ENCODE measurements at places on chromosomes 16 and 17. TPM values are rescaled to one million over a fixed set of nuclear protein-coding genes. Genes with fewer than 3 reads are reported as not detected.
A peak's percentile ranks its signal among the peaks of the same experiment; 100 is the strongest.

DNA sequence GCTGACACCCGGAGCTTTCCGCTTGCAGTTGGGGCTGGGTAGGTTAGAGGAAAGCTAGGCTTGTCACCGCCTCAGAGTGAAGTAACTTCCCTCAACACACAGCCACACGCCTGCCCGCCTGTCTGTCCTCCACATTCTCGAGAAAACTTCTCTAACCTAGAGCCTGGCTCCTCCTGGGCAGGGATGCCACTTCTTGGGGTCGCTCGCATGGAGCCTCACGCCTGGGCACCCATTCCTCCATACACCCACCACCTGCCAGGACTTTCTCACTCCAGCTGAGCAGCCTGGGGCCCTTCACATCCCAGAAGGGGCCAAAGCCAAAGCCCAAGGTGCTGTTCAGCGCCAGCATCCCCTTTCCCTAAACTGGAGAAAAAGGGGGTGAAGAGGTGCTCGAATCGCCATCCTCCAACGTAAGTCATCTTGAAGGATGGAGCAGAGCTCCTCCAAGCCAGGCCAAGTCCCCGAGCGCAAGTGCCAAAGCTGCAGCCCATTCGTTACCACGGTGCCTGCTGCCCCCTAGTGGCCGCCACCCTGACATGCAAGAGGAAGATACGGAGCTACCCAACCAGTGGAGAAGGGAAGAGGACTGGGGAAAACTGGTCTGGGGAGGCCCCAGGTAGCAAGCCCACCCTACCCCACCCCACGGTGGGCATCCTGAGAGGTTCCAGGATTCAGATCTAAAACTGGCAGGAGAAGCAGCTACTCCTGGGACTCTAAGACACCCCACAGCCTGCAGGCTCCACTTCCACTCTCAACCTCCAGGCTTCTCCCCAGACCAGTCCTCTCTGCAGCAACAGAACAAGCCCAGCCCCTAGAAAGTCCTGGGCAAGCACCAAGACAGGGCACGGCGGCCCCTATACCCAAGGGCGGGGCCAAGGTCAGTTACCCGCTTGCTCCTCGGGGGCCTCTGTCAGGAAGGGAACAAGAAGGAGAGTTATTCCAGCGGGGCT lies 63.1 kb downstream of the MYO18A start:
- DNase-seq, result peak; percentile 85

GRCh38 chr17:32970281-32970680 lies 21.4 kb upstream of the SPACA3 start:
- DNase-seq, result no peak

DNA sequence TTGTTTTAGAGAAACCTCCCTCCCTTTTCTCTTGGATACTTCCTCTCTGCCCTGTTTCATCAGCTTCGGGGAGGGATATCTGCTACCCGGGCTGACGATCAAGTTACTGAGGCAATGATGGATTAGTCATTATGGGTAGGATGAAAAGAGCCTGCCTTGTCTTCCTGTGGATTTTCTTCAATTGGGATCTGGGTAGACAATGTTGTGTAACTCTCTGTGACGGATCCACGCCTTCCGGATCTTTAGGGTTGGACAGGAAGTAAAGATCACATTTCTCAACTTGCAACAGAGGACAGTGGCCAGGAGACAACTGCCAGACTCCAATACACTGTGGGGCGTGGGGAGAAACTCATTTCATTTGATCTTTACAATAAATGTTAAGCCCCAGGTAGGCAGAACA lies 11.3 kb upstream of the CHST6 start:
- no peak for DNase-seq

DNA sequence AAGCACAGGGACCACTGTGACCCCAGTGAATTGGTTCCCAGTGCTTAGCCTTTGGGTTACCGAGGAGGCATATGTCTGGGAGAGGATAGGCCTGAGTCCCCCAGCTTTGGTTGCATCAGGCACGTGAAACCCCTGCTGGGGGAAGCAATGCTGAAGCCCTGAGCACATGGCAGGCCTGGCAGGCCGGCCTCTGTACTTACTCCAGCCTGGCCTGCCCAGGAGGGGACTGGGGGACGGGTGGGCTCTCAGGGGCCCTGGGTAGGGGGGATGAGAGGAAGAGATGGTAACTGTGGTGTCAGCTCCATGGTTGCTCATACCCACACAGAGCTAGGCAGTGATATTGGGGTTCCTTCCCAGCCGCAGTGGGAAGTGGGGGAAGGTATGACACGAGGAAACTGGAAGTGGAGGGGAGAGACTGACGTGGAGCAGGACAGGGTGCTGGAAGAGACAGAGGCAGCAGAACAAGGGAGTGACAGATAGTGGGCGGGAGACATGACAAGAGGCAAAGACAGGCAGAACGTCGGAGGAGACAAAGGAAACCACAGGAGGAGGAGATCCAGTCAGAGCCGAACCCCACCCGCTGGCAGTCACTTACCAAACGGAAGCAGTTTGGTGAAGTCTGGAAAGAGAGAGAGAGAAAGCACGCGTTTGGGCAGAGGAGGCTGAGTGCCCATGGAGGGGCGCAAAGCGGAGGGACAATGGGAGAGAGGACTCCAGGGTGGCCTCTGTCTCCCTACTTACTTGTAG lies 9.1 kb downstream of the TMEM208 start:
- no peak for DNase-seq

DNA sequence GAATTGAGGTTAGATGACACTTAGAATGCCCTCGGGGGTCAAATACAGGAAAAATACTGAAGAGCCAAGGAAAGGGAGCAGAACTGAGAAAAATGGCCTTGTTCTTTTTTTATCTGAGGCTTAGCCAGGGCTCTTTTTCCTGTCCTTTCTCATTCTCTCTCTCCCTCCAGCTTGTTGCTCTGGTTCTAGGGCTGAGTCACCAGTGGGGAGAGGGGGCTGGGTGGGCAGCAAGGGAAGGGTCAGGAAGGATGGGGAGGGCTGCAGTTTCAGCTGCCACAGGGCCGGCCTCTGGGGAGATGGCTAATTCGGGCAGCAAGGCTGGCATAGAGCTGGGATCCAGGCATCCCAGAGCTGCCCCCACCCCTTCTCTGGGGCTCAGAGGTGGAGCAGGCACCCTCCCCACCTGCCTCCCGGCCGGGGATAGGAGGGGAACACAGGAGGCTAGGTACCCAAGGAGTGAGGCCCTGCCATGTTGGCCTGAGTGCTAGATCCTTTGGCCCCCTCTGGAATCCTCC lies 3.9 kb downstream of the ITGA3 start:
- no peak for DNase-seq

GRCh38 chr17:704111-704864 lies 10.4 kb downstream of the VPS53 start:
- no peak for DNase-seq

DNA sequence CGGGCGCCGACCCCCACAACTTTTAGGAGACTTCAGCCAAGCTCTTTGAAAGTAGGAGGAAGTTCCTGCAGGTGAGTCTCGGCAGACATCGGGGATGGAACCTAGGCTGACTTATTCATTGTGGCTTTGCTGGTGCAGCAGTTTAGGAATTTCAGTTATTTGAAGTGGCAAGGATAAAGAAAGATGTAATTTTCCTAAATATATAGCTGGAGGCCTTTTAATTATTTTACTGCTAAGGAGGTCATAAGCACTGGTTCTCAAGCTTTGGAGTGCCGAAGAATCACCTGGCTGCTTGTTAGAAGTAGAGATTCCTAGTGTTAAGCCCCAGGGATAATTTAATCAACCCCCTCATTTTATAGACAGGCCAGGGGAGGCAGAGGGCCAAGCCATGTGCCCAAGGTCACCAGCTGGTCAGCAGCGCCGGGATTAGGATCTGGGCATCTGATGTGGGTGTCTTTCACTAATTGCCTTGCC lies 28.9 kb upstream of the BCAR1 start:
- DNase-seq, result no peak

DNA sequence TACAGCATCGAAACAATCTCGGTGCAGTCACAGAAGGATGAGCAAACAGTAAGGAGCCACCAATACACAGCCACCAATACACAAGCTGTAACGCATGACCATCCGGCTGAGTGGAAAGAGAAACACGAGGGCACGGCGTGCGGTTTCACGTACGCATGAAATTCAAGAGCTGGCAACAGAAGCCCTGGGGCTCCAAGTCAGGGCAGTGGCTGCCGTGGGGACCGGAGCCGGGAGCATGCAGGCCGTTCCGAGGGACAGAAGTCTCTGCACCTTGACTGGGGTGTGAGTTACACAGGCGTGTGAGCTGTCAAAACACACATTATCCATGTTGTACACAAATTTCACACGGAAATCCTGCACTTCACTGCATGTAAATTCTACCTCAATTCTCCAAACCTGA lies 50.6 kb upstream of the METRNL start:
- DNase-seq, result no peak

DNA sequence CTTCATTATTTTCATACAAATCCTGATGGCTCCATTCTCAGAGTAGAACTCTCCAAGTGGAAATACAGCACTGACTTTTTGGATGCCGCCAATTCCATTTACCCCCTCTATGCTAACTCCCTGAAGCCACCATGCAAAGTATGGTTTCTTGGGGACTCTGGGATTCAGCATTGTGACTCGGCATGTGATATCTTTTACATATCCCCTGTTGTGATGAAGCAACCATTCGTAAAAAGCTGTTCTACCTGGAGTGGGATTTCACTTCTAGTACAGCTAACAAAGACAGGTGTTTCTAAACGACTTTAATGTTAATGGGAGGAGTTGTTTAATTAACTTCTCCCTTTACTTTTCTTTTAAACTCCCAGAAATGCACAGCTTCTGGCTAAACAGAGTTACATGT lies 533.5 kb downstream of the RBFOX1 start:
- DNase-seq, result no peak

GRCh38 chr17:79917902-79918484 lies 78.8 kb upstream of the CBX4 start:
- no peak for DNase-seq

DNA sequence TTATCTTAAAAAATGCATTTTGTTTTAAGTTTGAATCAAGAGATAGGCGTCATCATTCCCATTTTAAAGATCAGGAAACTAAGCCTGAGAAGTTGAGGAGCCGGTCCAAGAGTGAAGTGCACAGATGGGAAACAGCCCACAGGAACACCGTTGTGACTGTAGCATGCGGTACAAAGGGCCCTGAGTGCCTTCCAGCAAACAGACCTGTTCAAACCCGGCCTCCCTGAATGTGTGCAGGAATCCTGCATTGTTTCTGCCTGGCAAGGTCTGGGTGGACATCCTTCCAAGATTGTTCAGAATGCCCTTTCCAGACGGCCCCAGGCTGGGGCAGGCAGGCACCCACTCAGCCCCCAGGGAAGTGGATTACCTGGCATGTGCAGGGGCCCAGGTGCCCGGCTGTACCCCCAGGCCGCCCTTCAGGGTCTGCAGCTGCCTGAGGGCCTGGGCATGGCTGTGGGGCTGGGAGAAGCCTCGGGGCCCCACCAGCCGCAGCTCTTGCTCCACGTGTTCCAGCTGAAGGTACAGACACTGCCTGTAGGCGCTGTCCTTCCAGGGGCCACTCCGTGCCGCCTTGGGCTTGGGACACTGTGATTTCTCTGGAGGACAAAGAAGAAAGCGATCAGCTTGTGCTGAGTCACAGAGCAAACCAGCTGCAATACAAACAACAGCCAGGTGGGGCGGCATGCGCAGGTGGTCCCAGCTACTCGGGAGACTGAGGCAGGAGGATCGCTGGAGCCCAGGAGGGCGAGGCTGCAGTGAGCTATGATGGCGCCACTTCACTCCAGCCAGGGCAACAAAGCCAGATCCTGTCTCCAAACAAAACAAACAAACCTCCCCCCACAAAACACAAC lies 45.0 kb upstream of the GCSH start:
- no peak for DNase-seq

GRCh38 chr17:60395508-60396065 lies 3.7 kb upstream of the USP32 start:
- no peak for DNase-seq

DNA sequence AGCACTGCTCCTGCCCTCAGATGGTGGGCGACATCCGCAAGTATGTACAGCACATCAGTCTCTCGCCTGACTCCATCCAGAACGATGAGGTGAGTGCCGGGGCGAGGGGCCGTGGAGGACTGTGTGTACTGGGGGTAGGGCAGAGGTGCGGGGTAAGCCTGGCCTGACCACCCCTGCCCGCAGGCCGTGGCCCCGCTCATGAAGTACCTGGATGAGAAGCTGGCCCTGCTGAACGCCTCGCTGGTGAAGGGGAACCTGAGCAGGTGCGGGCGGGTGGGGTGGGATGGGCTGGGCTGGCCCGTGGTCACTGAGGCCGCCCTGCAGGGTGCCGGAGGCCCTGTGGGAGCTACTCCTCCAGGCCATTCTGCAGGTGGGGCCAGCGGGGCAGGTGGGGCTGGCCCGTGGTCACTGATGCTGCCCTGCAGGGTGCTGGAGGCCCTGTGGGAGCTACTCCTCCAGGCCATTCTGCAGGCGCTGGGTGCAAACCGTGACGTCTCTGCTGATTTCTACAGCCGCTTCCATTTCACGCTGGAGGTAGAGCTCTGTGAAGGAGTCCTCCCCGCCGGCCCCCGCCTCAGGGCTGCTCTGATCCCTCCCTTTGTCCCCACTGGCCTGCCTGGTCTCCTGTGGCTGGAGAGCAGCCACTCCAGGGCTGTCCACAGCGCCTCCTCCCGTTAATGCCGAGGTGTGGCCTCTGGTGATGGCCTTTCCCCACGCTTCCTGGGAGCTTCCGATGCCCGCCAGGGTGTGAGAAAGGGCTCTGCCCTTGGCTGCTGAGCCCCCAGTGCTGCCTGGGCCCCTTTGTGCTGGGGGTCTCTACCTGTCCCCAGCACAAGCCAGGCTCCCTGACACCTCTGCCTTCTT lies 5.0 kb downstream of the TSR3 start:
- no peak for DNase-seq

- no peak for DNase-seq
Measured at GRCh38 chr16:67552476-67552875, 9.8 kb upstream of the CTCF start.

- no peak for DNase-seq
Measured at GRCh38 chr16:25109643-25110042, 1.9 kb upstream of the LCMT1 start.

XPO6 gene
- 140 TPM for total RNA-seq

FAM83G gene
- total RNA-seq, result 1.3 TPM

COTL1 gene
- 60.1 TPM for total RNA-seq

NLRC3 gene
- 0.84 TPM for total RNA-seq

CAMKK1 gene
- 15.3 TPM for total RNA-seq

Measured in tibial nerve (tissue), 4 donors.